ENCODE measurements at places on chromosomes 11 and 22. TPM values are rescaled to one million over a fixed set of nuclear protein-coding genes. Genes with fewer than 3 reads are reported as not detected.

The CYB5R2 gene
- 4.5 TPM for total RNA-seq

DNA sequence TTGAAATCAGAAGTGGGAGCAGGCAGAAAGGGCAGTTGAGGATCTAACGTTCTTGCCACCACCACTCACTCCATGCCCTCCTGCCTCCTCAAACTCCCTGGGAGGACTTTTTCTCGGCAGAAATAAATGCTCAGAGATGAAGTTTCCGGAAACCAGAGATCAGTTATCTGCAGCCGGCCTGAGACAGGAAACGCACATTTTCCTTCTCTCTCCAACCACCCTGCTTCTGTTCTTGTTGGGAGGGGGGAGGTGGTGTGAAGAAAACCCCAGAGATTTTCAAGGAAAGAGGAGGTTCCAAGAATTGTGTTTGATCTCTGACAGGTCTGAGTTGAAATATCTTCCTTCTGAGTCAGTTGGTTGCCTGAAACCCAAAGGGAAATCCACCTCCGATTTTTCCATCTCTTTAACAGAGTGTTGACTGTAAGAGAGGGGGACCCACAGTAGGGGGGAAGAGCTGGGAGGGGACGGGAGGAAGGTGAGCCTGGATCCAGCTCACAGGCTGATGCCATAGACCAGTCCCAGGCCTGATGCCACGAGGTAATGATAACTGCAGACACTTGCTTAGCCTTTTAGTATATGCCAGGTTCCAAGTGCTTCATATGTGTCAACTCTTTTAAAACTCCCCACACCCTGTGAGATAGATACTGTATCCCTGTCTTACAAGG is 100.8 kb downstream of the TRAF6 start:
- H3K4me1 ChIP-seq, result peaks cover 56% of the 10 kb centered on the region
- peak; percentile 14 for DNase-seq
- H3K4me3 ChIP-seq, result peak overlapping the region; percentile 18
- no peaks in the 10 kb centered on the region for H3K27me3 ChIP-seq
- H3K36me3 ChIP-seq, result peaks cover 34% of the 10 kb centered on the region
- H3K27ac ChIP-seq, result peak overlapping the region; percentile 76

- H3K36me3 ChIP-seq, result no peaks in the 10 kb centered on the region
- peaks cover 1% of the 10 kb centered on the region for H3K27me3 ChIP-seq
- H3K4me1 ChIP-seq, result peaks cover 44% of the 10 kb centered on the region
- H3K27ac ChIP-seq, result peak overlapping the region; percentile 95
- no peak overlapping the region for H3K4me3 ChIP-seq
- DNase-seq, result no peak
Observed at GRCh38 chr11:1845561-1846452, 7.0 kb downstream of the TNNI2 start.

DNA sequence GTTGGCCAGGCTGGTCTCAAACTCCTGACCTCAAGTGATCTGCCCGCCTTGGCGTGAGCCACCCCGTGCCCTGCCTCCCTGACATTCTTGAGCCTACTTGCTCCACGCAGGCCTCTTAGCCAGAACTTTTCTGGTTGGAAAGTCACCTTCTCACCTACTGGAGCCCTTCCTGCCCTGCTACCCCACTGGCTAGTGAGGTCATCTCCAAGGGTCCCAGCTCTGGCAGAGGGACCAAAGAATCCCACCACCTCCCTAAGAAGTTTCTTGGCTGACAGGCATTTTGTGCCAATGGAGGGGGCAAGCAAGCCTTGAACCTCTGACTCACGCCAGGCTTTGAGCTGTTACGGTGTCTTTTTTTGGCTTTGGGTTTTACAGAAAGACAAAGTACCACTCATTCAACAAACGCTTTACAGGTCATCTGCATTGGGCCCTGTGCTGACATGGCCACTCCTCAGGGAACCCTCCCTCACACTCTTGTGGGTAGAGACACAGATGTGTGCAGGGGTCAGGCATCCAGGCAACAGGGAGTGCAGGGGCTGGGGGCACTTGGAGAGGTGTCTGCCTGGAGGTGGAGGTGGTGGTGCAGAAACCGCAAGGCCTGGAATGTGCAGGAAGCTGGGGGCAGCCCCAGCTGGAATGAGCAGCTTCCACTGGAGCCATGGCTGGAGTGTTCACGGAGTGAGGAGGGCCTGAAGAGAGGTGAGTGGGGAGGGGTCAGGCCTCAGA is 27.1 kb upstream of the WNT11 start:
- no peaks in the 10 kb centered on the region for H3K36me3 ChIP-seq
- H3K4me3 ChIP-seq, result peak overlapping the region; percentile 45
- H3K4me1 ChIP-seq, result peaks cover 52% of the 10 kb centered on the region
- no peak for DNase-seq
- peak overlapping the region; percentile 5 for H3K27ac ChIP-seq

The CNGA4 gene
- not detected for total RNA-seq

DNA sequence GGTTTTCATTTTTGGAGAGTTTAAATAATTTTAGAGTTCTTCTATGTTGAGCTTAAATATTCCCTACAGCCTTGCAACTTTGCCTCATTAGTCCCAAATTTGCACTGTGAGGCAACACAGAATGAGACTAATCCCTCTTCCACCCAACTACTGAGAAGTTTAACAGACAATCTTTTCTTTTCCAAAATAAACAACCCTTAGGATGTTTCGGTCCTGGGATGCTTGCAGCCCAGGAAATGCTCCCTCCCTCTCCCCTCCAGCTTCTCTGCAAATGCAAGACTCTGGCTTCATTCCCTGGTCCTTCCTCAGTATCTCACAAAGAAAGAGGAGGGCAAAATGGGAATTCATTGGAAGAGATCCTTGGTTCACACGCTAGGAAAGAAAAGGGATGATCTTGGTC is 222.5 kb downstream of the ST3GAL4 start:
- no peak for DNase-seq
- no peaks in the 10 kb centered on the region for H3K27me3 ChIP-seq
- H3K27ac ChIP-seq, result no peak overlapping the region
- no peaks in the 10 kb centered on the region for H3K36me3 ChIP-seq
- H3K4me3 ChIP-seq, result no peak overlapping the region

GRCh38 chr11:73528483-73529203 is 69.3 kb downstream of the FAM168A start:
- no peak overlapping the region for H3K4me3 ChIP-seq
- peaks cover 4% of the 10 kb centered on the region for H3K36me3 ChIP-seq
- DNase-seq, result no peak
- H3K27ac ChIP-seq, result no peak overlapping the region
